Skin of body (tissue), 3 donors: ENCODE measurements at places on chromosomes 6 and 20. TPM values are rescaled to one million over a fixed set of nuclear protein-coding genes. Genes with fewer than 3 reads are reported as not detected.

XKR7 gene
- not detected for total RNA-seq

RHAG gene
- total RNA-seq: 5.8 TPM

INSM1 gene
- not detected for total RNA-seq

HSP90AB1 gene
- total RNA-seq: 326 TPM

DNA sequence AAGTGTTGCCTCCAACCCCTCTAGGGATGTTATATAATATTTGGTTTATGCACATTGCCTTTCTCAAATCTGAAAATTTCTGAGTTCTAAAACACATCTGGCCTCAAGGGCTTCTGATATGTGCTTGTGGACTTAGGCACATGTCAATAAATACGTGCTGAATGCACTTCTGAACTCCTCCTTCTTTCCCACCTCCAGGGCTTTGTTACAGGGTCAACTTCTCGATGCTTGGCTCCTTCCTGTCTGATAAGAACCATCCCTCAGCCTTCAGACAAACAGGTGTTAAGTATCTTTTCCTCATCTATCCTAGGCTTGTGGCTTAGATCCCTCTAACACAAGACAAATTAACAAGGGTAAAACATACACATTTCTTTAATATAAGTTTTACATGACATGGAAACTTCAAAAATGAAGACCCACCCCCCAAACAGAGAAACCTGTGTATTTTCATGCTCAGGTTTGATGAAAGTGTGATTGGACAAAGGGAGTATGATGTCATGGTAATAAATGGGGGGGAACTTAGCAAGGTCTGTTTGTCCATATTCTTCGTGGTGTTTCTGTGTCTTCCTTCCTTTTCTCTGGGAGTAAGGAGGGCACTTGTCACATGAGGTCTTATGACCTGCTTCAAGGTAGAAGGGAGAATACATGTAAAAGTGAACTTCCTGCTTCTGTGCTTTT lies 326.9 kb downstream of the CD83 start:
- DNase-seq: no peak

- no peak for DNase-seq
Observed at GRCh38 chr6:29953686-29954085, 11.4 kb downstream of the HLA-A start.
